ENCODE measurements at places on chromosomes 11 and 22.

- no peak for DNase-seq
These were observed 599.1 kb upstream of the FAT3 start for GRCh38 chr11:91625495-91625894.

- no peak for DNase-seq
These were observed 63.8 kb upstream of the UCP3 start for GRCh38 chr11:74072721-74073120.

GRCh38 chr11:92875473-92875872 is 94.0 kb upstream of the MTNR1B start:
- no peak for DNase-seq

GRCh38 chr11:70124321-70125000 is 46.3 kb downstream of the ANO1 start:
- no peak for DNase-seq

DNA sequence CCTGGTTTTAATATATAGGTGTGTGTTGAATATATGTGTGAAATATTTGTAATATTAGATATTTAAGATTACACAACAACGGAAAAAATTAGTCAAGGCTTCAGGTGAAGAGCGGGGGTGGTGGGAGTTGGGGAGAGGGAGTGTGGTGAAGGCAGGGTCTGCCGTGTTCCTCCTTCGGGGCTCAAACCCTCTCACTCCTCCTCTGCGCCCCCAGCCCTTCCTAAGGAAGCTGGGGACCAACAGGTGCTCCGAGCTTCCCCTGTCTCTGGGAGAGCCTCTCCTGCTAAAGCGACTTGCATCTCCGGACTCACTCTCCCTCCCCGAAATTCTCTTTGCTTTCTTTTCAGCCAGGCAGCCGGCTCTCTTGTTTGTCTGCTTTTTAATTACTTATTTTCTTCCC is 960 bp upstream of the CADM1 start:
- no peak for DNase-seq

GRCh38 chr11:70111269-70112016 is 33.3 kb downstream of the ANO1 start:
- no peak for DNase-seq

GRCh38 chr22:27173530-27173929 is 516.1 kb downstream of the MIAT start:
- no peak for DNase-seq

DNA sequence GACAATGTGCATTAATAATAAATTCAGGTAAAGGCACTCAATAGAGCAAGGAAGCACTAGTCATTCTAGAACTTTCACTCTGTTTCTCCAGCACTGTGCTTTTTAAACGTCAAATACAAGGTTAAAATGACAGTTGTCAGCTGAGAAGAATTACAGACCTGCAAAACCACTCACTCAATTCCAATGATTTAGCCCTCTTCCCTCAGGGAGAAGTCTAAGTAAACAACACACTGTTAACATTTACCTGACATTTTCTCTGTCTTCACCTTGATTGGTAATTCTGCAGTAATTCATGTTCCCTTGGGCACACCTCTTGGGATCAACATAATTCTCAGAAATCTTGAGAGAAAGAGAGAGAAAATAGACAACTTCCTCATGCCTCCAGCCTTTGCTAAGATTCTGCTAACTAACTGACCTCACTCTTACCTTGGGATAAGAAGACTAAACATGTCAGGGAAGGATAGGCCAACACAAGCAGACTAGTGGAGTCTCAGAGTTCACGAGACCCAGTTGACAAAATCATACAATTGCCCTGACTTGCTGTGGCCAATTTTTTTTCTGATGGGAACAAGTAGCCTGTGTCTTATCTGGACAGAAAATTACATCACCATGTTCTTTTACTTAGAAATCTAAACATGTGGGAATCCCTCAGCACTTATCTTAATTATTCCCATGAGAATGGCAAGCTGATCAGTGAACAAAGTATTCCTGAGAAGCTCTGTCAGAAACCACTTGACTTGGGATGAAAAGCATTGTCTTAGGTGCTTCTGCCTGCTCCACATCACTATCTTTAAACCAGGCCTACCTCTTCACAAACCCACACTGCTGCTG is 516.8 kb upstream of the FAT3 start:
- no peak for DNase-seq

GRCh38 chr11:120224972-120225909 is 14.4 kb downstream of the OAF start:
- DNase-seq = peak; percentile 69
